Omental fat pad (tissue), 4 donors: ENCODE measurements at places on chromosomes 1 and 21.

DNA sequence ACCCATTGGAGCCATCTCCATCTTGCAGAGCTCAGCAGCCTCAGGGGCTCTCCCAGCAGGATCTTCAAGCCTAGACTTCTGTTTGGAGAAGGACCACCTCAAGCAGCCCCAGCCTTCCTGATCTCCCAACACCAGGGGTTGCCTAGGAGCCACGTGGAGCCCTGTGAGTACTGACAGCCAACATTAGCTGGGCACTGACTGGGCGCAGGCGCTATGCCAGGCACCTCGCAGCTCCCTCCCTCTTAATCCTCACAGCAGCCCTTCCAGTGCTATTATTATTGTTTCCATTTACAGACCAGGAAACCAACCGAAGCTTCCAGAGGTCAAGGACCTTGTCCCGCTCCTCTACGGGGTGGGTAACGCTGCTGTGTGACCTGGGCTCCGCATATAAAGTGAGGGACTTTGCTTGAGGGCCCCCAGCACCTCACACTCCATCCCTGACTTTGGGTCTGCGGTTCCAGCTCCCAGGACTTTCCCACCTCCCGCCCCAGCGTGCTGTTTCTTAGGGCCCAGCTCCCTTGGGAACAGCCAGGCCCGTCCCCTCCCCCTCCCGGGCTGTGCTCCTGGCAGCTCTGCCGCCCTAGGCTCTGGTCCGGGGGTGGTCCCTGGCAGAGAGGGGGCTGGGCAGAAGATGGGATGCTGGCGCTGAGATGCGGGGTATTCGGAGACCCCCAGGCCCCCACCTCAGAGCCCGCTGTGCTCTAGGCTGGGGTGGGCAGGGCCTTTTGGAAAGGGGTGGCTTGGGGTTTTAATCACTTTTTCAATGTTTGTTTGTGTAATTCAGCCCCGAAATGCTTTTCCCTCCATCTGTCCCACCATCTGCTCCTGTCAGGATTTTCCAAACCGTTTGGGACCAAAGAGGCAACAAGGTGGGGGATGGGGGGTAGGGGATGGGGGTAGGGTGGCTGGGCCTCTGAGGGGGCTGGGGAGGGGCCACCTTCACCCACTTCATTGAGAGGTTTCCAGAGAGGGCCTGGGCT lies 4.1 kb upstream of the HPCA start:
- DNase-seq: no peak

GRCh38 chr1:184889166-184889565 lies 85.1 kb downstream of the NIBAN1 start:
- no peak for DNase-seq

GRCh38 chr1:37391211-37392011 lies 83.0 kb upstream of the ZC3H12A start:
- no peak for DNase-seq

GRCh38 chr1:17441265-17441992 lies 2.0 kb upstream of the RCC2 start:
- DNase-seq: no peak

DNA sequence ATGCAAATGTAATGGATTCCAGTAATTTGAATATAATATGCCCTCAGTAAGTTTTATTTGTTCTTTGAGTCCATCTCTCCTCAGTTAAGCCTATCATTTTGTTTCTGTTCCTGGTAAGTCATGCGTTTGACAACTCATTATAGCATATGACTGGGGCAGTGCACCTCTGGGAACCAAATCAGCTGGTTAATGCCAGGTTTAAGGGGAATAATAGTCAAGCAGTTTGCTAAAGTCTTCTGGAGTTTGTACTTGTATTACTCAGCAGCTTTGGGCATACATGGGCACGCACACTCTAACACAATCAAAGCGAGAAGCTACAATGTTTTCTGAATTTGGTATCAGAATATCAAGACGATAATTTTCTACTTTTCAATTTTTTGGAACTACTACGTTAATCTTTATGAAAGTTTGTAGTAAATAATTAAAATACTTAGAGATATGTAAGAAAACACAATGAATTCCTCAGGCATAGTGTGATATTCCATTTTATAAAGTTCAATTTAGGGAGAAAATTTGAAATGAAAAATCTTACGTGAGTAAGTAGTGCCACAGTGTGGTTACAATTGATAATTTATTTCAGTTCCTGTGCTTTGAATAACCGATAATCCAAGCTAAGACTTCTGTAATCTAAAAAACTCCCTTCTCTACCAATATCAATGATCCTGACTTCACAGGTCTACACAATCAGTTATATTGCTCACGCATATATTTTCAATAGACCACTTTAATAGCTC lies 43.8 kb upstream of the KCTD3 start:
- DNase-seq: no peak

DNA sequence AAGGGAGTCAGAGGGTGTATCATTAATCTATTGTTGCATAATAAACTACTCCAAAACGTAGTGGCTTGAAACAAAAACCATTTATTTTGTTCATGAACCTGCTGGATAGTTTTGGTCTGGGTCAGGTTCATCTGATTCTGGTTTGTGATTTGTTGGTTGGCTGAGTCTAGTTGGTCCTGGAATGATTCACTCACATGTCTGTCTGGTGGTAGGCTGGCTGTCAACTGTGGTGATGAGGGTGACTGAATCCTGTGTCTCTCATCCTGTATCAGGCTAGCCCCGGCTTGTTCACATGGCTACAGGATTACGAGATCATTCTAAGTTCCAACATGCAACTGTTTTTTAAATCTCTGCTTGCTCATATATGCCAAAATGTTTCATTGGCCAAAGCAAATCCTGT lies 22.5 kb upstream of the SIKE1 start:
- no peak for DNase-seq

- no peak for DNase-seq
Observed at GRCh38 chr1:93140106-93140505, 40.1 kb downstream of the TMED5 start.

- no peak for DNase-seq
Observed at GRCh38 chr1:73811798-73812197, 386.2 kb downstream of the LRRIQ3 start.

- no peak for DNase-seq
Observed at GRCh38 chr1:232557502-232558191, 72.3 kb downstream of the SIPA1L2 start.

DNA sequence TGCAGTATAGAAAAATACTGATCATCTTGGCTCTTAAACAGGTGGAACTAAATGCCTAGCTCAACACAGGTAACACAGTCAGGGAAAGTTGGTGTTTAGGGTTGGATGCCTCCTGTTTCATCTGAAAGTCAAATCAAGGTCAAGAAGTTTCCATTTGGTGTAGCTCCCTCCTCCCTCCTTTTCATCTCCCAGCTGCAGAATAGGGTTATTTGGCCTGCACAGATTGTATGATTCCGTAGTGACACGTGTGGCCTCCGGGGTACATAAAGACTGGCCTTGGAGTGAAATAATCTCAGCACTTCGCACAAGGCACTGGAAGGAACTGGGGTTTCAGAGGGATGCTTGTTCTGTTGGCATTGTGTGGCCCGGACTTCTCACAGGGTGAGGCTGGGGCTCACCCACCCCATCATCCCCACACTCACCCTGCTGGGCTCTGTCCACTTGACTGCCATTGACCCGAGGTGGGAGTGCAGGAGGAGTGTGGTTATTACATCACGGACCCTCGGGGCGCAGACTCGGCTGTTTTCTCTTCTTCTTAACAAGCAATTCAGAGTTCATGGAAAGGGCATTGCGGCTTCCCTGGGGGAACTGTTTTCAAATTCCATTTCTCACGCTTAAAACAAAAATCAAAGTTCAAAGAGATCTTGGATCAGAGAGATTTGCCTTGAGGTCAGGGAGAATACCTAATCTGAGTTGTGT lies 18.4 kb downstream of the IGSF5 start:
- no peak for DNase-seq

DNA sequence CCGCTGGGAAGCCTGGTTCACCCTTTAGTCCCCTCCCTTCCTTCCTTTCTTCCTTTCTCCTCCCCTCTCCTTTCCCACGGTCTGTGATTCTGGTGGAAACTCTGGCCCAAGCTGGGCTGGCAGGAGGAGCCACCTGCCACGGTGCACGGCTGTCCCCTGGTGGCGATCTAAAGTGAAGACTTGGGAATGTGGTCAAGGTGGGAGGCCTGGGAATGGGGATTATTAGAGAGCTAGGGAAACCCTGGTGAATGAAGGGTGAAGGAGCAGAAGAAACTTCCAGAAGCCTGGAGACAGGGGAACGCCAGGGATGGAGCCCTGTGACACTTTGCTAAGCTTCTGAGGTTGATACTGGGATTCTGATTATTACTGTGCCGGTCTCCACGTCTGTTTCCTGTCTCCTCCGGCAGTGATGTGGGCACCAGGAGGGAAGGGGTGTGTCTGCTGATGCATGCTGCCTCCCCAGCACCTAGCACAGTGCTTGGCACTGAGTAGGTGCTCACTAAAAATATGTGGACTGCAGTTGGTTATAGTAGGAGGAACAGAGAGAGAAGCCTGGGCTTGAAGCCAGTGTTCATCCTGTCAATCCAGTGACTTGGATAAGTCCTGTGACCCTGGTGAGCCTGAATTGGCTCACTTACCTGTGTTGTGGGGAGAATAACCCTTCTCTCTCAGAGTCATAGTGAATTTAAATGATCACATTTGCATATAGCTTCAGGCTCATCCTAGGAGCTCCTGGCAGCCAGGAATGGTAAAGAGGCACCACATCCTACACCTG lies 71.2 kb upstream of the NBPF3 start:
- peak; percentile 45 for DNase-seq

DNA sequence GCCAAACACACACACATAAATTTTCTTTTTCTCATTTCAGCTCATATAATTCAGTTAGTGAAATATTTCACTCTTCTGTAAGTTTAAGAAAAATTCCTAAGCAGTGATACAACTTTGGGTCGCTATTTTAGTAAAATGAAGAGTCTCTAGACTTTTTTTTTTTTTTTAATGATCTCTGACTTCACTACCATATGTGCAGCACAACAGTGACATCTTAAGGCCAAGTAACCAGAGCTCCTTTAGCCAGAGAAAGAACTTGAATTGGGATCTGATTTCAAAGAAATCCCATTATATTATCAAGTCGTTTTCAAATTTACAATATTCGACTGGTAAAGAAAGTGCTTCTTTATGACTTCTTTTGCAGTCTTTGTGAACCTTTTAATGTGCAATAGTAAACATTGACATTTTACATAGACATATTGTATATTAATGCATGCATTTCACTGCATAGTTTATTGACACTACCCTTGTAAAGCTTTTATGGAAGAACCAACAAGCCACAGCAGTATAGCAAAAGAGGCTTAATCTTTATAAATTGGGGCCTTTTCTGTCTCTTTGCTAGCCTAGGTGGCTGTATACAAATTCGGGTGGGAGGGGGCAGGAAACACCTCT lies 62.2 kb downstream of the LRRC40 start:
- no peak for DNase-seq

GRCh38 chr1:25743164-25744139 lies 56.5 kb upstream of the SELENON start:
- peak; percentile 71 for DNase-seq

DNA sequence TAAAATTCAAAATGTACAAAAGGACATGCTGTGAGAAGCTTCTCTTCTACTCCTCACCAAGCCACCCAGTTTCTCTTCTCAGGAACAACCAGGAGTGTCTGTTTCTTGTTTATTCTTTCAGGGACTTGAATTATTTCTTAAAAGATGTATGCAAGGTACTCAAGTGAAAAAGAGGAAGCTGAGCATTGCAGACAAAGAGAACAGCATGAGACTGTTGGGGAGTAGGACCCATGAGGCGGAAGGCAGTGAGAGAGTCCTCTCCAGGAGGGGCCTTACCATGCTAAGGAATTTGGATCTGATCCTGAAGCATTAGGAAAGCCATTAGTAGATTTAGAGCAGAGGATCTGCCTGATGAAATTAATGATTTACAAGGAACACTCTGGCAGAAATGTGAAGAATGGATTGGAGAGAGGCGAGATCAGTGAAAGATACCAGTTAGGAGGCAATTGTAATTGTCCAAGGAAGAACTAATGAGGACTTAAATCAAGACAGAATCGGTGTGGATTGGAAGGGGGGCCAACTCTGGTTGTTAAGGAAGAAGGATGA lies 14.7 kb upstream of the SSX2IP start:
- no peak for DNase-seq

- no peak for DNase-seq
Observed at GRCh38 chr21:39084979-39085729, 98.1 kb downstream of the PSMG1 start.

DNA sequence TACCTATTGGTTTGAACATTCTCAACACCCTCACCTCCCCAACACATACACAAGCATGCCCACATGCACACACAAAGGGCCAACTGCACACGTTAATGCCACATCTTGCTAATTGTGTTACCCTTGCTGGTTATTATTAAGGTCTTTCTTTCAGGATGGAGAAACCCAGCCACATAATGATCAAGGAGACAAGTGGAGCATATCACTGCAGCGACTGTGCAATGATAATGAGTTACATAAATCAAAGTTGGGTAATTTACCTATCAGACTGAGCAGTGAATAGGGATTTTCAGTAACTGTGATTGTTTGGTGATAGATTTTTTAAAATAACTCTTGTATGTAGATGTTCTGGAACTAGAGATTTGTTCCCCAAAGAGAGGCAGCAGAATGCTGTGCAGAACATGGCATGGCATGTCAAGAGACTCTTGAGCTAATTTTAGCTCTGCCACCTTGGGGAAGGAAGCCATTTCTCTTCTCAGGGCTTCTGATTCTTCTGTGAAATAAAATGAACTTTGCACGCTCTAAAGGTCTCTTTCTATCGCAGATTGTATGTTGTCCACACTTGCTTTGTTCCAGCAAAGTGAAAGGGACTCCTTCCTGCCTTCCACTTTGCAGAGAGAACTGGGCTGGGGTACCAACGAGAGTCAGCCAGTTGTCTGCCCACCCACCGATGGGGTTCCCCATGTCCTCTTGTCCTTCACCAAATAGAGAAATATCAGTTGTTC lies 126.0 kb upstream of the CAMK1G start:
- no peak for DNase-seq

DNA sequence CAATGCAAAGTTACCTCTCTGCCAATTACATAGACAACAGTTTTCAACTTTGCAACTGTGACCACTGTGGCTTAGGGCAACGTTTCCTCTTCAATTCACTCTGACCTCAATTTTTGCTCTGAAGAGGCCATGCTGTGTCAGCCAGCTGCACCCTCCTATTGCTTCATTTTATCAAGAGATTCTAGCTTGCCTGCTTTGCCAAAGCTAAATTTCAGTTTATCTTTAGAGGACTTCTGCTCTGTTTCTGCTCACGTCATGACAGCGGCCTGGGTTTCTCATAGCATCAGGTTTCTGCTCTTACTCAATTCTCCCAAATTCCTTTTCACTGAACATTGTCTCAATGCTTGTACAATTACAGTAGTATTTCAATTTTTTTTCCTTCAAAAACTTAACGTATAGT lies 154.6 kb downstream of the PLA2G4A start:
- no peak for DNase-seq

GRCh38 chr1:52288286-52288685 lies 77.7 kb downstream of the CC2D1B start:
- no peak for DNase-seq

- no peak for DNase-seq
Observed at GRCh38 chr1:84257617-84258016, 43.9 kb upstream of the SAMD13 start.
